ENCODE measurements at places on chromosomes 7 and 10. TPM values are rescaled to one million over a fixed set of nuclear protein-coding genes. Genes with fewer than 3 reads are reported as not detected.

The ANKRD30A gene
- not detected for total RNA-seq

The ETV1 gene
- total RNA-seq = 0.55 TPM

The TRIM56 gene
- total RNA-seq = 46.6 TPM

The PTF1A gene
- total RNA-seq = not detected

The HTR5A gene
- total RNA-seq = not detected

The GIGYF1 gene
- 71.5 TPM for total RNA-seq

The CYP2C18 gene
- total RNA-seq = not detected

The ADRB1 gene
- 0.10 TPM for total RNA-seq

The SEMA3D gene
- total RNA-seq = not detected

The HKDC1 gene
- 1.7 TPM for total RNA-seq

The FGL2 gene
- total RNA-seq = 5.1 TPM

The COBL gene
- not detected for total RNA-seq

DNA sequence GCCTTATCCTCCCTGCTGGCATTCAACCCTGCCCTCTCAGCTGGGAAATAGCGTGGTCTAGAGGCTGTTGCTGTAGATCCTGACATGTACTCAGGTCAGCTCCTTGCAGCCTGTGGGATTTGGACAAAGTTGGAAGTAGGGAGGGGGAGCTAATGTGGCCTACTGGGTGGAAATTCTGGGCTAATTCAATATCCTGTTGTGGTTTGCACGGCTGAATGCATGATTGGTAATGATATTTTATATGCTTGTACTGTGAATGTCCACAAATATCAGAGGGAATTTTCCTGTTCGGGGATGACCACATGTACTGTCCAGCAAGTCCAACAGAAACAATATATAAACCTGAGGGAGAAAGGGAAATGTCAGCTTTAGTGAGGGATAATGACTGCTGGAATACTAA is 22.1 kb upstream of the NPVF start:
- H3K27me3 ChIP-seq = peaks cover 58% of the 10 kb centered on the region
- no peak for DNase-seq
- no peak overlapping the region for H3K4me3 ChIP-seq
- no peak overlapping the region for H3K27ac ChIP-seq
- H3K36me3 ChIP-seq = no peaks in the 10 kb centered on the region
- H3K4me1 ChIP-seq = no peaks in the 10 kb centered on the region

- H3K27ac ChIP-seq = no peak overlapping the region
- DNase-seq = no peak
- peaks cover 27% of the 10 kb centered on the region for H3K4me1 ChIP-seq
- H3K27me3 ChIP-seq = no peaks in the 10 kb centered on the region
Observed at GRCh38 chr7:134452419-134452838, 6.5 kb downstream of the AKR1B1 start.

GRCh38 chr7:98668255-98668654 is 51.2 kb downstream of the NPTX2 start:
- no peaks in the 10 kb centered on the region for H3K4me1 ChIP-seq
- no peaks in the 10 kb centered on the region for H3K27me3 ChIP-seq
- DNase-seq = no peak
- no peaks in the 10 kb centered on the region for H3K36me3 ChIP-seq
- no peak overlapping the region for H3K27ac ChIP-seq

DNA sequence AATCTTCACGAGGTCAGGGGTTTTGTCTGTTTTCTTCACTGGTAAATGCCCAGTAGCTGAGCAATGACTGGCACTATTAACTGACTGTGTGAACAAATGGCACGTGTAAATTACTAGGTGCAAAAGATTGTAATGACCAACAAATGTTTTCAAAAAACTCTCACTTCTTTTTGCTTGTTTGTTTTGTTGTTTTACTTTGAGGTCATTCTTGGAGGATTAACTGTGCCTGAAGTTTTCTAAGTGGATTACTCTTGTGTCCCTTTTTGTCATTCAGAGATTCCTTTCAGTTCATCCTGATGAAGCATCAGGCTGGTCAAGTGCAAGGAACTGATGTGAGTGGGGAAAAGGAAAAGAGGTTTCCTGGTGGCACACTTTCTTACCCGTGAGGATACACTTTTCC is 74.4 kb upstream of the PPP1R3C start:
- H3K27ac ChIP-seq = no peak overlapping the region
- H3K4me3 ChIP-seq = no peak overlapping the region
- H3K27me3 ChIP-seq = peaks cover 26% of the 10 kb centered on the region
- H3K4me1 ChIP-seq = no peaks in the 10 kb centered on the region
- DNase-seq = no peak

DNA sequence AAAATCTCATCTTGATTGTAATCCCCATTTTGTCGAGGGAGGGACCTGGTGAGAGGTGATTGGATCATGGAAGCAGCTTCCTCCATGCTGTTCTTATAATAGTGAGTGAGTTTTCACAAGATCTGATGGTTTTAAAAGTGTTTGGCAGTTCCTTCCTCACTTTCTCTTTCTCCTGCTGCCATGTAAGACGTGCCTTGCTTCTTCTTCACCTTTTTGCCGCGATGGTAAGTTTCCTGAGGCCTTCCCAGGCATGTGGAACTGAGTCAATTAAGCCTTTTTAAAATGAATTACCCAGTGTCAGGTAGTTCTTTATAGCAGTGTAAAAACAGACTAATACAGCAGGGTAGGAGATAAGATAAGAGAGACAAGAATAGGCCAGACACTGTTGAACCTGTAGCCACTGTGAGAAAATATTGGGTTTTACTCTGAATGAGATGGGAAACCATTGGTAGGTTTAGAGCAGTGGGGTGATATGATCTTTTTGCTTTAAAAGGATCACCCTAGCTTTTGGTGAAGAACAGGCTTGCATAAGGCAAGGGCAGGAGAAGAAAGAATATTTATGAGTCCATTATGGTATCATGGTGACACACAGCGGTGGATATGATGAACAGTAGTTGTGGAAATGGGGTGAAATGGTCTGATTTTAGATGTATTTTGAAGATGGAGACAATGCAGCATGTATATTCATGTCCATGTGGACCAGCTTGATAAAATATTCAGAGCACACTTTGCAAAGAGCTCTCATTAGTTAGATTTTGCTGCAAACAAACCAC is 11.5 kb downstream of the OR6B1 start:
- H3K4me3 ChIP-seq = no peak overlapping the region
- peaks cover 4% of the 10 kb centered on the region for H3K36me3 ChIP-seq

GRCh38 chr10:55734112-55734511 is 626.9 kb downstream of the ZWINT start:
- H3K4me3 ChIP-seq = no peak overlapping the region
- no peaks in the 10 kb centered on the region for H3K27me3 ChIP-seq
- H3K27ac ChIP-seq = no peak overlapping the region
- no peaks in the 10 kb centered on the region for H3K36me3 ChIP-seq

DNA sequence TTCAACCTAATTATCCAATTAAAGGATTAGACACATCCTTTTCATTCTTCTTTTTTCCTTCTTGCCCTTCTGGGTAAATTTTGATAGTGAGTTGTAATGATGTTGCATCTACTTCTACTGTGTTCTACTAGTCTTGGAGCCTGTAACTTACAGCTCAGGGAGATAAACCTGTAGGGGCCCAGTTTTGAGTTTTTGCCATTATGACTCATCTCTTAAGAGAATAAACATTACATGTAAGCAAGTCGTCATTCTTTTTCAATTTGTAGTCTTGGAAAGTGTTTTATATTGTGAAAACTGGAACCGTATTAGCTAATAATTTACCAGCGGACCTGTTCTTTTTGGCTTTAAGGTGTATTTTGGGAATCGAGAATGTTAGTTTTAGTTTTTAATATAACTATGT is 89.7 kb upstream of the RPA3 start:
- no peaks in the 10 kb centered on the region for H3K27me3 ChIP-seq
- H3K4me3 ChIP-seq = no peak overlapping the region
- no peak for DNase-seq
- H3K27ac ChIP-seq = no peak overlapping the region

GRCh38 chr10:111473361-111473760 is 396.5 kb downstream of the ADRA2A start:
- DNase-seq = no peak
- no peak overlapping the region for H3K27ac ChIP-seq
- peaks cover 18% of the 10 kb centered on the region for H3K27me3 ChIP-seq
- H3K4me3 ChIP-seq = no peak overlapping the region

DNA sequence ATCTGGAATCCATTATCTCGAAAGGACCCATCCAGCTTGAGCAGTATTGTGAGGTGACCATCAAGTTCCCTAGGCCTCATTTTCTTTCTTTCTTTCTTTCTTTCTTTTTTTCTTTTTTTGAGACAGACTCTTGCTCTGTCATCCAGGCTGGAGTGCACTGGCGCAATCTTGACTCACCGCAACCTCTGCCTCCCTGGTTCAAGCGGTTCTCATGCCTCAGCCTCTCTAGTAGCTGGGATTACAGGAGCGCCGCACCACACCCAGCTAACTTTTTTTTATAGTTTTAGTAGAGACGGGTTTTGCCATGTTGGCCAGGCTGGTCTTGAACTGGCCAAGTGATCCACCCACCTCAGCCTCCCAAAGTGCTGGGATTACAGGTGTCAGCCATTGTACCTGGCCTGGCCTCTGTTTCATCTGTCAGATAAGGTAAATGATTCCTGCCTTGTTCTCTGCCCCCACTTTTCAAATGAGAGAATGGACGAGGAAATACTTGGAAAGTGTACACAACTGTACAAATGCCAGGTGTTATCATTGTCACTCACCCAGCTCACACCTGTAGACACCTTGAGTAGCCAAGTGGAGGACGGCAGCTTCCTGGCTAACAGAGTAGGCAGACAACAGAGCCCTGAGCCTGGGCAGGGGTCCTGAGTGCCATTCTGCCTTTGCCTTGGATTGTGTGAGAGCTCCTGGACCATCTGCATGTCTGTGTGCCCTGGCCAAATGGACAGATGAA is 54.1 kb downstream of the HK1 start:
- H3K4me3 ChIP-seq = no peak overlapping the region
- no peaks in the 10 kb centered on the region for H3K36me3 ChIP-seq
- H3K27me3 ChIP-seq = no peaks in the 10 kb centered on the region
- H3K4me1 ChIP-seq = peaks cover 55% of the 10 kb centered on the region
- DNase-seq = no peak
- H3K27ac ChIP-seq = peak overlapping the region; percentile 78

- DNase-seq = no peak
- H3K4me1 ChIP-seq = no peaks in the 10 kb centered on the region
- peaks cover 4% of the 10 kb centered on the region for H3K36me3 ChIP-seq
- H3K4me3 ChIP-seq = no peak overlapping the region
- no peak overlapping the region for H3K27ac ChIP-seq
Observed at GRCh38 chr7:107594961-107595737, 15.1 kb downstream of the BCAP29 start.

- peaks cover 33% of the 10 kb centered on the region for H3K27me3 ChIP-seq
- no peaks in the 10 kb centered on the region for H3K36me3 ChIP-seq
- no peaks in the 10 kb centered on the region for H3K4me1 ChIP-seq
- no peak overlapping the region for H3K27ac ChIP-seq
- no peak overlapping the region for H3K4me3 ChIP-seq
Observed at GRCh38 chr10:89795840-89796239, 94.5 kb downstream of the KIF20B start.

DNA sequence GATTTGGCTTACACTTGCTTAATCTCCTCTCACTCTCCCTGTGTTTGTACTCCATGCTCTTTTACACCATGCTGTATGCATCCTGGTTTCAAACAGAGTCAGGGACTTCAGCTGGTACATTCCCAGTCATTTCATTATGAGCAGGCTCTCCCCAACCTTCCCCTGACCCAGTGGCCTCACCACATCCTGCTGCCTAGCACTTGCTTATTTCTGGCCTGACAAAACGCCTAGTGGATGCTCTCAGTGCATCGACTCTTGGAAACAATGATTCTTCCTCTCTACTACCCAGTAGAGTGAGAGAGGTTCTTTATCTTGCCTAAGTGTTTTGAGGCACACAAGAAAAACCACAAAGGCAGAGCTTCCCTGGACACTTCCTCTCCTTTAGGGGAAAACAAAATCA is 63.4 kb downstream of the CAV1 start:
- peaks cover 2% of the 10 kb centered on the region for H3K36me3 ChIP-seq
- H3K4me3 ChIP-seq = no peak overlapping the region
- peaks cover 30% of the 10 kb centered on the region for H3K4me1 ChIP-seq
- DNase-seq = no peak

GRCh38 chr10:110777017-110777416 is 94.7 kb upstream of the PDCD4 start:
- peaks cover 4% of the 10 kb centered on the region for H3K27me3 ChIP-seq
- DNase-seq = no peak
- H3K4me3 ChIP-seq = no peak overlapping the region
- H3K36me3 ChIP-seq = peaks cover 2% of the 10 kb centered on the region

GRCh38 chr10:119849031-119849789 is 23.4 kb downstream of the MCMBP start:
- peaks cover 5% of the 10 kb centered on the region for H3K36me3 ChIP-seq
- H3K27ac ChIP-seq = no peak overlapping the region
- H3K4me1 ChIP-seq = peaks cover 4% of the 10 kb centered on the region
- H3K4me3 ChIP-seq = no peak overlapping the region

GRCh38 chr7:11478426-11478825 is 353.6 kb downstream of the THSD7A start:
- no peaks in the 10 kb centered on the region for H3K36me3 ChIP-seq
- H3K27ac ChIP-seq = no peak overlapping the region

DNA sequence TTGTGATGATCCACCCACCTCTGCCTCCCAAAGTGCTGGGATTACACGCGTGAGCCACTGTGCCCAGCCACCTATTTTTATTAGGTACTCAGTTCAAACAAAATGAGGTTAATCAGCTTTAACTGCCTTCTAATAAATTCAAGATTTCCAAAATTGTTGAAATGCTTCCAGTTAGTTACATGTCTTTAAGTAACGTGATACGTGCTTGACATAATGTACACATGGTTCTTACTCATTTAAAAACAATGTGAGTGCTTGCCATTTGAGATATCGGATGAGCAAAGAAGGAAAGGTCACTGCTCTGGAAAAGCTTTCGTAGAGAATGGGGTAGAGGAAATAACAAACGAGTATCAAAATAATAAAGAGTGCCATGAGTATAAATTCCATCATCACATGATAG is 83.6 kb downstream of the KMT2E start:
- peaks cover 2% of the 10 kb centered on the region for H3K36me3 ChIP-seq
- peak overlapping the region; percentile 93 for H3K27ac ChIP-seq
- H3K4me3 ChIP-seq = peak overlapping the region; percentile 31
- H3K27me3 ChIP-seq = no peaks in the 10 kb centered on the region
- H3K4me1 ChIP-seq = peaks cover 25% of the 10 kb centered on the region

DNA sequence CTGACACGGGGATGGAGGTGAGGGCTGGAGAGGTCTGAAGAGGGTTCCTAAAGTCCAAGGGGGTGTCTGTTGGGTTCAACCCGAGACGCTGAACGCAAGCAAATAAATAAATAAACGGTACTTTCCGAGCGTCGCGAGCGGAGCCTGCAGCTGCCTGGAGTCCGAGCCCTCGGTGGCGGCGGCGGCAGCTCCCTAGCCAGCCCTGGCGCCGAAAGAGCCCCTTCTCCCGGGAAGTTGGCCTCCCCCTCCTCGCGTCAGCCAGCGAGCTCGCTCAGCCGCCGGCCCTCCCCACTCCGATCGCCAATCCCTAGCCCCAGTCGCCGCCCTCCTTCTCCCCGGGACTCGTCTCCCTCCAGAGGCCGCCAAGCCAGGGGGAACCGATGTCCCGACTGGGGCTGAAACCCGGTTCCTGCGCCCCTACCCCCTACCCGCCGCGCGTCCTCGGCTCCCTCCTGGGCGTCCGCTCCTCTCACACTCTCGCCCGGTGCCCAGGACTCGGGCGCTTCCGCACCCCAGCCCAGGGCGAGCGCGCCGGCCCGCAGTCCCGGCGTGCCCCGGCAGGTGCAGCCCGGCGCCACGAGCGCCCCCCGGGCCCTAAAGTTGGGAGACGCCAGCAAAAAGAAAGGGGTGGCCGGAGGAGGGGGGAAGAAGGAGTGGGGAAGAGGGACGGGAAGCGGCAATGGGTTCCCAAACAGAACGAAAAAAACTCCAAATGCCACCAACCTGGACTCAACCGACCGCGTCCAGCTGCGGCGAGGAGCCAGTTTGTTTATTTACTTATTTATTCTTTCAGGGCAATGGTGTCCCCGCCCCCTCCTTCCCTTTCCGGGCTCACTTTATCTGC is at the start of gene GFRA1:
Gene GFRA1, minus strand, starts transcription at position 767 of the 844 bp plus-strand sequence. CDS start 1,177 bp downstream, outside the sequence.
- H3K27me3 ChIP-seq = peaks cover 67% of the 10 kb centered on the region
- no peak for DNase-seq
- H3K4me1 ChIP-seq = peaks cover 4% of the 10 kb centered on the region
- H3K4me3 ChIP-seq = peak within 1 kb of the TSS; percentile 85
- H3K36me3 ChIP-seq = peaks cover 5% of the 10 kb centered on the region
